CD4-positive, alpha-beta T cell (primary cell): ENCODE measurements at places on chromosomes 5 and 9. TPM values are rescaled to one million over a fixed set of nuclear protein-coding genes. Genes with fewer than 3 reads are reported as not detected.

The CCDC187 gene
- total RNA-seq: not detected

The PTTG1 gene
- total RNA-seq: 15.1 TPM

The IFNA21 gene
- total RNA-seq: not detected

The SCGB3A2 gene
- not detected for total RNA-seq

The CARTPT gene
- total RNA-seq: not detected

The IGFBPL1 gene
- not detected for total RNA-seq

The PCDHA3 gene
- not detected for total RNA-seq

The C9orf78 gene
- total RNA-seq: 145 TPM

The BHMT2 gene
- not detected for total RNA-seq

The TPPP gene
- 8.2 TPM for total RNA-seq

- no peak for DNase-seq
Measured at GRCh38 chr9:105632807-105633206, 29.4 kb upstream of the TAL2 start.

DNA sequence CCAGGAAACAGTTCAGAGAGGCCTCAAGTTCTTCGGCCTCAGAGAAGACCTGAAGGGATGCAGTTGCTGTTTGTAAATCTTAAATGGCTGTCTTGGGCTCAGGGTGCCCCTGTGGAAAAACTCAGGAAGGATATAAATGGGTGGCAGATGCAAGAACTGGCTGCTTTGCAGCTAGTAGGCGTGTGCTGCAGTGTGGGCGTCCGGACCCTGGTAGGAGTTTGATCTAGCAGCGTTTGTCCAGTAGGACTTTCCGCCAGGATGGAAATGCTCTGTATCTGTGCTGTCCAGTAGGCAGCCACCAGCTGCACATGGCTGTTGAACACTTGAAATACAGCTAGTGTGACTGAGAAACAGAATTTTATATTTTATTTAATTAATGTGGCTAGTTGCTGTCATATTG is 7.7 kb downstream of the CDX1 start:
- no peak for DNase-seq

GRCh38 chr9:4117835-4118610 is 181.8 kb downstream of the GLIS3 start:
- DNase-seq: peak; percentile 58

DNA sequence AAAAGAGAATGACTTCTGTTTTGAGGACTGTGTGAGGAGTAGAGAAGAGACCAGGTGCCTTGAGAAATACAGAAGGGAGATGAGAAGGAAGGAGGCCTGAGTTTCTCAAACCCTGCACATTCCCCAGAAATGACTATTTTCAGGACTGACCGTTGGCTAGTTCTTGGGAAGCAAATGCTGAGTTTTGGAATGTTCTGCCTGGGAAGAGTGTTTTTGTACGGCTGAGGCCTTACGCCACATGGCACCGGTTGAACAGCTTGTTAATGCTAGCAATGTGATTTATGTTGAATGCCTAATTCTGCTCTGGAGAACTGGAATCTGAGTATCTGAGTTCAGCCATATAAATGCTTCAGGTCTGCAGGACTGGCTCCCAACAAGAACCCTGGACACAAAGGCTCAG is 152.7 kb upstream of the ADAMTS16 start:
- DNase-seq: no peak

GRCh38 chr9:31605164-31605563 is 779.3 kb upstream of the ACO1 start:
- no peak for DNase-seq

DNA sequence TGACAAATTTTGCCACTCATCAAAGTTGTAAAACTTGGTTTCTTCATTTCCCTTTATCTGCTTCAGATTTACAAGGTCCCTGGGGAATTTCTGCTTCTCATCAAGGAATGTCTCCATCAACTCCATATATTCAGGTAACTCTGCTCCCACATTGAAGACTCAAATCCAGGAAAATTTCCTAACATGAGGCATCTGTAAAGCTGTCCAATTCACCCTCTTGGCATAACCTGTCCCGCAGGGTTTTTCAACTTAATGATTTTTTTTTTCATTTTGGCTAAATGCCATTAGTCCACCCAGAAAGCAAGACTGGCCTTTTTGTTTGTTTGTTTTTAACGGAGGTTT is 50.2 kb upstream of the SLC30A5 start:
- no peak for DNase-seq

DNA sequence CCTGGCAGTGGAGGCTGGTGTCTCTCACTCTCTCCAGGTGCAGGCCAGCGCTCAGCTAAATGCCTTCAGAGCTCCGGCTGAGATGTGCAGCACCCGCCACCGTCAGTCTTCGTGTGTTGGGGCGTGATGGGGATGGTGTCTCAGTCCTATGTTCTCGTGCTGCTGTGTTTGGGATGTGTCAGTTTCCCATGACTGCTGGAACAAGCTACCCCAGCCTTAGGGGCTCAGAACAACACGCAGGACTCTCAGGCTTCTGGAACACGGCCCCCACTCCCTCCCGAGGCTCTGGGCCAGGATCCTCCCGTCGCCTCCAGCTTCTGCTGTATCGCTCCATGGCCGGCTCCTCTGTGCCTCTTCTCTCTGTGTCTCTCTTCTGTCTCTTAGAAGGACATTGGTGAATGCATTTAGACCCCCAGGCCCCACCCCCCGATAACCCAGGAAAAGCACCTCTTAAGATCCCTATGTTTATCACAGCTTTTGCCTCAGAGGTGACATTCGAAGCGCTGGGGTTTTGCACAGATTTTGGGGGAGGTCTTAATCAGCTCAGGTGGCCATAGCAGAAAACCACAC is 9.6 kb upstream of the CEP72 start:
- no peak for DNase-seq

DNA sequence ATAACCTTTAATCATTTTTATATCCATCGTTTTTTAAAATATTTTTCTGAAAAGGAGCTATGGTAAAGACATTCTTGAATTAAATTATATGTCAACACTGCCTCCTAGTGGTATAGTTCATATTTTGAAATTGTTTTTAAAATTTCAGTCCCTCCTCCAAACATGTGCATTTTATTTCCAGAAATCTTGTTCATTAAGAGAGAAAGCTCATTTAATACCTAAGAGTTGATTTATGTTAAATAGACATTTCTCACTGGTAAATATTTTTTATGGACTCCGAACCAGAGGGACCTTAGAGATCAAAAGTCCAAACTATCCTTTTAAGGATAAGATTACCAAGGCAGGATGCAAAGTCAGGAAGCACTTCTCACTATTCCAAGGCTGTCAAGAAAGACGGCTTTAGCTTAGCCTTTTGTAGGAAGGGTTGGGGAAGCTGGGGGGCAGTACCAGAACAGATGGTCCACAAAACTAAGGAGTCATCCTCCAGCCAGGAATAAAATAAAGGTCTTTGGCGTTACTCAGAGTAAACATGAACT is 21.6 kb downstream of the BHMT start:
- DNase-seq: no peak

DNA sequence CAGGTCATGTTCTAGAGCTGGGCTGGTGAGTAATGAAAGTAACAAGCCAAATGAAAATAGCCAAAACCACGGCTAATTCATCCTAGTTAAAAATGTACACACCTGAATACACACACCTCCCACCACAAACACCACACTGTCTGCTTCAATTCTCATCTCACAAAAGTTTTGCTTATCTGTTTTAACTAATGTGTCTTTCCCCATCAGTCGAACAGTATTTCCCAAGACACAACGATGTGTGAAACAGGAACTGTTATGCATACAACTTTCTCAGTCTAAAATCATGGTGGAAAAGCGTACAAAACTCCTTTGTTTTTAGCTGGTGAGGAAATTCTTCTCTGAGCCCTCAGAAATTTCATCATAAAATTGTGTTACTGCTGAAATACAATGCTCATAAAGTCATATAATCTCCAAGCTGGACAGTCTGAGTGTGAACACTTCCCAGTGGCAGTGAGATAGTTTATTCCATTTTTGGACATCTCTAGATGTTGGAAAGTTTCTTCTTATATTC is 242.4 kb downstream of the EFNA5 start:
- no peak for DNase-seq

DNA sequence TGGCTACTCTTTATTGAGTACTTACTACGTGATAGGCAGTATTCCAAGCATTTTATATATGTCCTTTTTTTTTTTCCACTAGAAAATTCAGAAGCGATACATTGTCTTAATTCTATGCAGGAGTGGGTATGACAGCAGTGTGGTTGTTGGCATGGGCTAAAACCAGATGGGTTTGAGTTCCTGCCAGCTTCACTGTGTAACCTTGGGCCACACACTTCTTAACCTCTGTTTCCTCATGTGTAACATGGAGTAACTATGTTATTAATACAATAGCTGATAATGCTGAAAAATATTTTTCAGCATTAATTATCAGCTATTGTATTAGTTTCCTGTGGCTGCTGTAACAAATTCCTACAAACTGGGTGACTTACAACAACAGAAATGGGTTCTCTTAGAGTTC is 12.0 kb downstream of the SNX18 start:
- no peak for DNase-seq

GRCh38 chr5:143524338-143524945 is 121.0 kb upstream of the NR3C1 start:
- DNase-seq: no peak

DNA sequence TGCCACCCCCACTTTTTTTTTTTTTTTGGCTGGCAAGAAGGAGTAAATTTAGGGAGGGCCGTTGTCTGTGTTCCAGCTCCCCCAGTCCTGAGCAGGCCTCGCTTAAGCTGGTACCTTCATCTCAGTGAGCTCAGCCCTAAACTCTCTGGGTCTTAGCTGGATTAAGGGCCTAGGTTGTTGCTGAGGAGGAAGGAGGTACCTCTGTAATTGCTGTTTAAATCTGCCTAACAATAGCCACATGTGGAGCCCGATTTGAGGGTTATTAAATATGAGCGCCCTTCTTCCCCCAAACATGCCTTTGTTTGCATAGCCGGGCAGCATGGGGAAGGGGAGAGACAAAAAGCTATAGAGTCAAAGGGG is 179.0 kb upstream of the PITX1 start:
- DNase-seq: no peak

- DNase-seq: no peak
Measured at GRCh38 chr5:67377631-67378030, 181.0 kb upstream of the CD180 start.

GRCh38 chr9:118692613-118693012 is 676.6 kb downstream of the BRINP1 start:
- DNase-seq: no peak

- DNase-seq: no peak
Measured at GRCh38 chr5:122195802-122196394, 66.6 kb downstream of the ZNF474 start.

DNA sequence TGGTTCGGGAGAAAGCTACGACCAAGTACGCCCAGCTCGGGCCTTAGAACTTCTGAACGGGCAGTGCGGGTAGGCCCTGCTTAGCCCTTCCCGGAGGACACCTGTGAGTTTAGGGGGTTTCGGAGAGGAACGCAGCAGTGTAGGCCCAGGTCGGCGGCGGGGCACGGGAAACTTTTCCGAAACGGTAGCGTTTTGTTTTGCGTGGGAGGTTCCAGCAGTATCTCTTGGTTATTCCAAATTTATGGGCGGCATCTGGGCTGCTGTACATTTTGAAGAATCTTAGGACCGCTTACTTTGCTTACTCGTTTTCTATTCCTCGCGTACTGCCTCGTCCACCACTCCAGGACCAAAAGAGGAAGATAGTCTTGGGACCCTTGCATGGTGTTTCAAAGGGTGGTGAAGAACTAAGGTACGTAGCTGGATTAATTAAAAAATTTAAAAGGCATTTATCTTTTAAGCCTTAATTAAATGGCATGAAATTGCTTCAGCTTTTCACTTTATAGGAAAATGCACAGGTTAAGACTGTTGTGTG is 492 bp downstream of the TENT2 start:
- no peak for DNase-seq

DNA sequence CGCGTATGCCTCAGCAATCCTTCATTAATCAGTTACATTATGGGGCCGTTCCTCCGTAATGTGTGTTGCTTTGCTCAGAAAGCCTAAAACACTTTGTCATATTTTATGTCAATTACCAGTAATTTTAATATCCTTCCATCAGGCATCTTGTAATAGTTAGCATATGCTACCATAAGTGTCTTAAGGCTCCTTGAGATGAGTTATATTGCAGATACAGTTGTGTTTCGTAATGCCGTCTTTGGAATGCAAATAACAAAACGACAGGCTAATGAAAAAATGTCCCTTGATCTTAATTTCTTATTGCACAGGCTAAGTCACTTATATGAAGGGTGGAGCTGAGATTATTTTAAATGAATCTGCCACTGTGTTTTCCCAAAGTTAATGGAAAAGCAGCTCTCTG is 50.5 kb downstream of the TBCA start:
- no peak for DNase-seq

GRCh38 chr9:28805197-28805596 is 1231.9 kb upstream of the C9orf72 start:
- no peak for DNase-seq

DNA sequence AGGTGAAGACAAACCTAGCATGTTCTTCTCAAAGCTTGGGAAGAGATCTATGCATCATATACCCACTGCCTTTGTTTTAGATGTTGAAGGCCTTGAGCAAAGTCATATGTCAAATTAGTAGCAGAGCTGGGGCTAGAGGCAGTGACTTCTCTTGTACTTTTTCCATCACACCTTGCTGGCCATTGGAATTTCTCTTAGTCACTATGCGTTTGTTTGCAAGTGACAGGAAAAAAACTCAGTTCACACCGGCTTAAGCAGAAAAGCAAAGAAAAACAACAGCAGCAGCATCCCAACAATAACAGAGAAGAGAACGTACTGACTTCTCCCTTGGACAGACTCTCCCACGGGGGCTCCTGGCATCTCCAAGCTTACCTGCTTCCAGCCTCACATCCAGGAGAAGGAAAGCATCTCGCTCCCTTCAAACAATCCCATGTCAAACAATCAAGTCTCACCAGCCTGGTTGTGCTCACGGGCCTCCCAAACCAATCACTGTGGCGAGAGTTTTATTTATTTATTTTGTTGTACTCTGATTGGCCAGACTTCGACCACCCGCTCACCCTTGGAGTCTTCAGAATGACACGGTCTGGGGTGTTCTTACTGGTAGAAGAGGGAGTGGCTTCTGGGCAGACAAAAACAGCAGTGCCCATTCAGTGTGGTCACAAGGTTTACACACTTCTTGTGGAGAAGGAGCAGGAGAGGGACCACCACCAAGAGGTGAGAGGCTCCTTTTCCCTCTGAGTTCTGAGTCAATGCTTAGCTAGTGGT is 83.8 kb upstream of the STC2 start:
- no peak for DNase-seq

- DNase-seq: no peak
Measured at GRCh38 chr9:30524311-30524710, 1860.1 kb upstream of the ACO1 start.

DNA sequence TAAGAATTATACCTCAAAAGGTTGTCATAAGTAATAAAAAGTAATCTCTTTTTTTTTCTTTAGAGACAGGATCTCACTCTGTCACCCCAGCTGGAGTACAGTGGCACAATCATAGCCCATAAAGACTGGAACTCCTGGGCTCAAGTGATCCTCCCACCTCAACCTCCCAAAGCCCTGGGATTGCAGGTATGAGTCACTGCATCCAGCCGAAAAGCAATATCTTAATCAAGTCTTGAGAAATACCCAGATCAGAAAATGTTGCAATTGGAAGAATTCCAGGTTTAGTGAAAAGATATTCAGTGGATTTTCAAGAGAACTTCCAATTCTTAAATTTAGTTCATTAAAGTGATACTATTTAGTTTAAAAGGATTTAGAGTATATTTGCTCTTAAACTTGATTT is 40.9 kb upstream of the IDNK start:
- no peak for DNase-seq

GRCh38 chr5:100165309-100165708 is 369.9 kb upstream of the FAM174A start:
- DNase-seq: no peak

GRCh38 chr5:15525703-15526275 is 25.8 kb downstream of the FBXL7 start:
- no peak for DNase-seq
